ENCODE measurements at places on chromosomes 13 and 19. TPM values are rescaled to one million over a fixed set of nuclear protein-coding genes. Genes with fewer than 3 reads are reported as not detected.

The HAUS8 gene
- total RNA-seq: 4.7 TPM

The PGLYRP1 gene
- total RNA-seq: not detected

The ARHGAP35 gene
- total RNA-seq: 42.5 TPM

The MAP2K2 gene
- 104 TPM for total RNA-seq

The TMEM238 gene
- 5.9 TPM for total RNA-seq

The ZNF749 gene
- total RNA-seq: 5.2 TPM

The ANKLE1 gene
- 2.9 TPM for total RNA-seq

The SGCG gene
- total RNA-seq: not detected

The TEKTIP1 gene
- not detected for total RNA-seq

The IGFL3 gene
- total RNA-seq: not detected

The ZNF471 gene
- 4.2 TPM for total RNA-seq

The TNNI3 gene
- not detected for total RNA-seq

The FREM2 gene
- 0.98 TPM for total RNA-seq

The MEDAG gene
- 46.4 TPM for total RNA-seq

The TRPC4 gene
- 8.3 TPM for total RNA-seq

The MBD3L3 gene
- not detected for total RNA-seq

The TUBA3C gene
- not detected for total RNA-seq

The CEBPA gene
- total RNA-seq: 38.3 TPM

All from vagina (tissue), 2 donors.